Fibroblast of skin of right quadriceps (primary cell): ENCODE measurements at places on chromosomes 13 and 19.
A peak's percentile ranks its signal among the peaks of the same experiment; 100 is the strongest.

DNA sequence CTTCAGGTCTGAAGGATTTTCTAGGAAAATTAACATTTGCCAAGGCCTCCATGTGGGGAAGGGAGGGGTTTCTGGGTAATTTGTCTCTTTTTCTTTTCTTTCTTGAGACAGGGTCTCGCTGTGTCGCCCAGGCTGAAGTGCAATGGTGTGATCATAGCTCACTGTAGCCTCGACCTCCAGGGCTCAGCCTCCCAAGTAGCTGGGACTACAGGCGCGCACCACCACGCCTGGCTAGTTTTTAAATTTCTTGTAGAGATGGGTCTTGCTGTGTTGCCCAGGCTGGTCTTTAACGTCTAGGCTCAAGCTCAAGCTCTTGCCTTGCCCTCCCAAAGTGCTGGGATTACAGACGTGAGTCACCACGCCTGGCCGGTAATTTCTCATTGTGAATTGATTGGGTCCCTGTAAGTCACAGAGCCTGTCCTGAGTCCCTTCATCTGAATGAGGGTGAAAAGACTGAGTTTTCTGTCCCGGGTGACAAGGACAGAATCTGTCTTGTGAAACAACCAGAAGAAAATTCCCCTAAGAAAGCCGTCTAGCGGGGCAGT lies 10.0 kb upstream of the SPC24 start:
- no peak for DNase-seq

GRCh38 chr19:51703575-51704515 lies 10.7 kb downstream of the SPACA6 start:
- peak; percentile 93 for DNase-seq

GRCh38 chr19:3146677-3147100 lies 10.9 kb downstream of the GNA15 start:
- no peak for DNase-seq

- peak; percentile 99 for DNase-seq
Measured at GRCh38 chr19:41225238-41226052, 6.4 kb downstream of the AXL start.

- peak; percentile 3 for DNase-seq
Measured at GRCh38 chr19:37218592-37218935, 550 bp downstream of the ZNF383 start.

- peak; percentile 95 for DNase-seq
Measured at GRCh38 chr19:15251749-15252397, 19.6 kb upstream of the EPHX3 start.

- no peak for DNase-seq
Measured at GRCh38 chr19:4745986-4746385, 22.3 kb upstream of the DPP9 start.

GRCh38 chr19:38901683-38902082 lies 1.9 kb downstream of the NFKBIB start:
- DNase-seq: no peak

GRCh38 chr13:20412691-20413355 lies 112.8 kb downstream of the CRYL1 start:
- peak; percentile 56 for DNase-seq
